ENCODE measurements at places on chromosomes 1 and 21.

DNA sequence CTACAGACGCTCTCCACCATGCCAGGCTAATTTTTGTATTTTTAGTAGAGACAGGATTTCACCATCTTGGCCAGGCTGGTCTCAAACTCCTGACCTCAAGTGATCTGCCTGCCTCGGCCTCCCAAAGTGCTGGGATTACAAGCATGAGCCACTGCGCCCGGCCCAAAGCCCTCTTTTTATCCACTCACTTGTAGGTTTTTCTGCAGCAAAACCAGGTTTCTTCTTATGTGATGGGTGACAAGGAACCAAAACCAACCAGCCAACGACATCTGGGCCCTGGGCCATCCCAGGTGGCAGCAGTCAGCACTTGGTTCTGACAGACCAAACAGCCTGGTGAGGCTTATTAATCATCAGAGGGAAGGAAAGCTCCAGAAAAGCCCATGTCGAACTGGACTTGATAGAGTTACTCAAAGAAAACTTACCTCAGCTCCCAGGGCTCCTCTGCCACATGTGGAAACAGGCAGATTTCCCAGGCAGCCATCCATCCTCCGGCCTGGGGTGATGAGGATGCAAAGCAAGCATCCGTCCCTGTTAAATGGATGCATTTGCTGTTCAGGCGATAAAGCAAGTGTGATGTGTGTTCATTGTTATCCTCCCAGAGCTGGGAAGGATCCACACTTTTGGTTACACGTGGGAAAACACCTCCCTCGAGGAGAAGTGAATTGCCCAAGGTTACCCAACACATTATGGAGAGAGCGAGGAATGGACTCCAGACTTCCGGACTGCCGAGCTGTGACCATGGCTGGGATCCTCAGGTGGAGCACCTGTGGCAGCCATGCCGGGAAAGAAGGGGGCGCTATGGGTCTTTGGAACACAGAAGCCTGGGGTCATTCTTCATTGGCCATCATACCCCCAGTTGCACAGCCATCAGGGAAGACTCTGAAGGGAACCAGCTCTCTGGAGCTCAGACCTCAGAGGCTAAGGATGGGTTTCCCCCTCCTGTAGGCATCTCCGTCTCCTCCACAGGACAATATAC is 118.8 kb downstream of the HUNK start:
- no peak for DNase-seq

DNA sequence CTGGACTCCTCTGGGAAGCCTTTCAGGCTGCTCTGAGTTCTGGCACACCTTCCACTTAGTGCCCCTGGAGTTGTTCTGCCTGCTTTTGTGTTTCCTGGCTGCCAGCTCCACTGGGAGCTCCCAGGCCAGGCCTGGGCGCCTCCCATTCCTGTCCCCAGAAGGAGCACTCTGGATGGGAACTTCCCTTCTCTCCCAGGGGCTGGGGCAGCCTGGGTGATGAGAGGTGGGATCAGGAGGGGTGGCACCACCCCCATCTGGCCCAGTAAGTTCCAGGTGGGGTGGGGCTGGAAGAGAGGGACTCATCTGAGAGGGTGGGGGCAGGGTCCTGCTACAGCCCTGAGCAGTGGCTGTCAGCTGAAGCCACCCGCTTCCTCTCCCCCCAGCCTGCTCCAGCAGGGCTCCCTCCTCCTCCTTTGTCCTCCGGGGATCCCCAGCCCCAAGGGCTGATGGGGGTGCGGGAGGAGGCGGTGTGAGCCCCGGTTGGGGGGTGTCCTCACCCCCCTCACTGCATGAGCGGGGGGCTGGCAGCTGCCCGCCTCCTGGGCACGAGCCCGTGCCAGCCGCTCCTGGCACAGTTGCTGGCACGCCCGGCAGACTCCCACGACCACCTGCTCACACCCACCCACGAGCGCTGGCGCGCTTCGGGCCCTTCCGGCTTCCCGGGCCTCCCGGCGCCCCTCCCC is 4.7 kb downstream of the FOXO6 start:
- no peak for DNase-seq

DNA sequence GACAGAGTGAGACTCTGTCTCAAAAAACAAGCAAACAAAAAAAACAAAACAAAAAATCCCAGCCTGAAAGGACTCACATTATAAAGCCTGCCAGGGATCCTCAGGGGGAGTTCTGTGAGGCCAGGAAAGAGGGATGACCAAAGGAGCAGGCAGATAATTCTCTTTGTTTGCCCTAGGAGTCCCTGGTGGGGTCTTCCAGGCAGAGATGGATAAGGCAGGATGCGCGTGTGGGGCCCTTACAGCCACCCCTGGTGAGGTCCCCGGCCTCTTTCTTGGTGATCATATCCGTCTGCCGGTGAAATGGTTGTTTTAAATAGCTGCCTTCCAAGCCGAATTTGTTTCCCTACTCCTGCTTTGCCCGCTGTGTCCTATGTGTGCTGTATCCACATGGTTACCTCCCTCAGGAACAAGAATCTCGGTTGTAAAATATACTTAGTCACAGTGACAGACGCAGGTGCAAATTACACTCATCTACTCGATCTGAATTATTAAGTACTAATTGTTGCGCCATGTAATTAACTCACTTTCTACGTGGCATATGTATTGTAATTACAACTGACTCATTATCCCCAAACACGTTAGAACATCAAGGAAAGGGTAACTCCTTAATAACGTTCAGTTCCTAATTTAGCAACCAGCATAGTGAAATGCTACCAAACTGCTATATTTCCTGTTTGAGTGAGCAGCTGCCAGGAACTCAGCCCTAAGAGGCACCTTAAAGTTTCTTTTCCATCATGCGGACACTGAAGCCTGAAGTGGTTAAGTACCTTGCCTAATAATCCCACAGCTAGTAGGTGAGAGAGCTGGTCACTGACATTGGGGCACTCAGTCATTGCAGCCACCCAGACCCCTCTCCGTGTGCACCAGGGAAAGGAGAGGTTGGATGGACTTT is 106.4 kb downstream of the ZSCAN20 start:
- no peak for DNase-seq

- no peak for DNase-seq
These were observed 861 bp upstream of the DRAXIN start for GRCh38 chr1:11690397-11691301.

GRCh38 chr1:14270821-14271220 is 327.7 kb upstream of the KAZN start:
- no peak for DNase-seq

GRCh38 chr1:192088496-192088895 is 69.8 kb upstream of the RGS18 start:
- DNase-seq = no peak

- DNase-seq = no peak
These were observed 585.7 kb upstream of the CAMK1G start for GRCh38 chr1:208997726-208998312.

DNA sequence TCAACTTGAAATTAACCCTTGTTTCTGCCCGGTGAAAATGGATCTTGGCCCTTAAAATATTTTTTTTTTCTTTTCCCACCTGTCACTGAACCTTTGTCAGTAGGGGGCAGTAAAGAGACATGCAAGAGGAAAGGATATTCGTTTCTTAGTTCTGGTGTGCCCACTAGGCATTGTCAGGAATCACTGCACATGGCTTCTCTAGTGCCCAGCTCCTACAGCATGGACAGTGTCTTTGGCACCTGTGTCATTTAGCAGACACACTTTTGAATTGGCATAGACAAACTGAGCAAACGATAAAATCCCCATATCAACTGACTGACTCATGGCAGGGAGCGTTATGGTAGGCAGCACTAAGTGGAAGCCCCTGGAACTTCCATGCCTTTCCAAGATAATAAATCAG is 1048.1 kb downstream of the BRINP3 start:
- DNase-seq = no peak

DNA sequence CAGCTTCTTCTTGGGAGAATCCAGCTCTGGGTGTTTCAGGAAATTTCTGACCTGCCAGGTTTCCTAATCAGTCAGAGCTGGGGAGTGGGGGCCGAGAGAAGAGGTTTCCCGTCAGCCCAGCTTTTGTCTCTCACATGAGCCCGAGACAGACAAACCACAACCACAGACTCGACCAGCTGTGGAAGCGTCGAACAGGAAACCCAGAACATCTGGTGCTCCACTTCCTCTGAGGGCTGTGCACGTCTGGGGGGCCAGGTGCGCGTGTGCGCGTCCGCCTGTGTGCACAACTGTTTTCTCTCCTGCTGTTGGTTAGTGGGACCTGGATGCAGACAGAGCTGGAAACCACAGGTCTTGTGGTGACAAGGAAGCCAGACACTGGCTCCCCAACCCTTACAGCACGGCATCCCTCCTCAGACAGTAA is 113.0 kb upstream of the SLC25A33 start:
- peak; percentile 63 for DNase-seq

- peak; percentile 22 for DNase-seq
These were observed 95.9 kb downstream of the KCNJ15 start for GRCh38 chr21:38352536-38353219.

DNA sequence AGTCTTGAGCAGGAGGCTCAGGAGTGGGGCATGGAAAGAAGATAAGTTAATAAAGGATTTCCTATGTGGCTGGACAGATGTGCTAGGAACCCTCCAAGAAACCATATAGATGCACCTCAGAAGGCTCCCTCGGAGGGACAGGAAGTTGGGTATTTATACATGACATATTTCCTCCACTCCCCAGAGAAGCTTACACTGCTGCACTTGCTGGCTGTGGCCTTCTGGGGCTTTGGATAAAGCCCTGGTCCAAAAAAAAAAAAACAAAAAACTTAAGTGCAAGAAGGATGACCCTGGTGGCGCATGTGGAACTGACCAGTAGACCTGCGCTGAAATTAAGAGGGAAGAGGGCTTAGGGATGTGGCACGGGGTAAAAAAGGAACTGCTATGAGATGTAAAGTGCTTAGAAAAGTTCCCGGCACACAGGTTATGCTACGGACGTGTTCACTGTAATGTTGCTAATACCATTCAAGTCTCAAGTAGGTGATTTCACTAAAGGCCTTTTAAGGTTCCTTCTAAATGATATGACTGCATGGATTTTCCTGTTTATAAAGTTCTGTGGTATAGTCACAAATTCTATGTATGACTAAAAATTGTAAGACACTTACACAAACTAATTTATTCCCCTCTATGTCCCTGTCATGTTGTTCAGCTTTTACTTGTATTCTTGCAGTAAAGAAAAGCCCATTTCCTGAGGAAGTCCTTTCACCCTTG is 253.6 kb downstream of the HMCN1 start:
- no peak for DNase-seq

- DNase-seq = no peak
These were observed 40.9 kb downstream of the RGS5 start for GRCh38 chr1:163161841-163162240.

DNA sequence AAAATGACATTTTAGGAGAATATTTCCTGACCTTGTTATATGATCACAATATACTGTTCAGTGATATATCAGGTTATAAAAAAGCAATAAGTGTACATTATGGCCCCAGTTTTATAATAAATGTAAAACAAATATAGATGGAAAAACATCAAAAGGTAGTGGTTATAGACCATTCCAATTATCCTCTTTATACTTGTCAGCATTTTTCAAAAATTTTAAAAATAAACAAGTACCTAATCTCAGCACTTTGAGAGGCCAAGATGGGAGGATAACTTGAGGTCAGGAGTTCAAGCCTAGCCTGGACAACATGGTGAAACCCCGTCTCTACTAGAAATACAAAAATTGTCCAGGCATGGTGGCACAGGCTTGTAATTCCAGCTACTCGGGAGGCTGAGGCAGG is 69.6 kb upstream of the B3GALNT2 start:
- no peak for DNase-seq

- DNase-seq = no peak
These were observed 123.2 kb downstream of the SMYD2 start for GRCh38 chr1:214404154-214404553.

- no peak for DNase-seq
These were observed 173.7 kb downstream of the CLEC20A start for GRCh38 chr1:178323067-178323466.

GRCh38 chr1:111469539-111469938 is 4.2 kb upstream of the C1orf162 start:
- no peak for DNase-seq

GRCh38 chr1:179930867-179931266 is 23.7 kb upstream of the CEP350 start:
- no peak for DNase-seq

DNA sequence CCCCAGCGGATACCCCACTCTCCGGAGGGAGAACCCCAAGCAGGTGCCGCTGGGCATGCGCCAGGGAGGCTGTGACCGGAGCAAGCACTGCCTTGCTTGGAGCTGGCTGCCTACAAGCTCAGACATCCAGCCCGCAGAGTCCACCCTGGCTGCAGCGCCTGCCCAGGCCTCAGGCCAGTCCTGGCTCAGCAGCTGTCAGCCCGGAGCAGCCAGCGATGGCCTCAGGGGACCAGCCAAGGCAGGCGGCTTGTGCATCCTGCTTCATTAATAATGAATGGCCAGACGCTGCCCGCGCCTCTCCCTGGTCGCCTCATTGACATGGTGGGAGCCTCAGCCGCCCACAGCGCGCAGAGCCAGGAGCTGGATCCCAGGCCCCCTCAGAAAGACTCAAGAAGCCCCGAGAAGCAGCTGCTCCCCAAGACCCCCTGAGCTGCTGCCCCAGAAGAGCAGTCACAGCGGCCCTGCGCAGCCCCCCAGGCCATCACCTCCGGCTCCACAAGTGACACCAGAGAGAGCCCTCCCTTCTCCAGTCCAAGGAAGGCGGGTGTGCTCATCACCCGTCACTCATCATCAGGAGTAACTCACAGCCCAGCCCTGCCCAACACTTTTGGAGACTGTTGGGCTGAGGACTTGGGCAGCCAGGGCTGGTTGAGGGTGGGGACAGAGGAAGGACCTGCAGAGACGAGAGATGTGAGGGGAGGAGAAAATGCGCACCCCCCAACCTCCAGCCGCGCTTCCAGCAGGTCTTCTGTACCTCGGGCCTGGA is 19.6 kb downstream of the KCNAB2 start:
- no peak for DNase-seq

- DNase-seq = no peak
These were observed 21.7 kb upstream of the ANKRD13C start for GRCh38 chr1:70376196-70376595.

DNA sequence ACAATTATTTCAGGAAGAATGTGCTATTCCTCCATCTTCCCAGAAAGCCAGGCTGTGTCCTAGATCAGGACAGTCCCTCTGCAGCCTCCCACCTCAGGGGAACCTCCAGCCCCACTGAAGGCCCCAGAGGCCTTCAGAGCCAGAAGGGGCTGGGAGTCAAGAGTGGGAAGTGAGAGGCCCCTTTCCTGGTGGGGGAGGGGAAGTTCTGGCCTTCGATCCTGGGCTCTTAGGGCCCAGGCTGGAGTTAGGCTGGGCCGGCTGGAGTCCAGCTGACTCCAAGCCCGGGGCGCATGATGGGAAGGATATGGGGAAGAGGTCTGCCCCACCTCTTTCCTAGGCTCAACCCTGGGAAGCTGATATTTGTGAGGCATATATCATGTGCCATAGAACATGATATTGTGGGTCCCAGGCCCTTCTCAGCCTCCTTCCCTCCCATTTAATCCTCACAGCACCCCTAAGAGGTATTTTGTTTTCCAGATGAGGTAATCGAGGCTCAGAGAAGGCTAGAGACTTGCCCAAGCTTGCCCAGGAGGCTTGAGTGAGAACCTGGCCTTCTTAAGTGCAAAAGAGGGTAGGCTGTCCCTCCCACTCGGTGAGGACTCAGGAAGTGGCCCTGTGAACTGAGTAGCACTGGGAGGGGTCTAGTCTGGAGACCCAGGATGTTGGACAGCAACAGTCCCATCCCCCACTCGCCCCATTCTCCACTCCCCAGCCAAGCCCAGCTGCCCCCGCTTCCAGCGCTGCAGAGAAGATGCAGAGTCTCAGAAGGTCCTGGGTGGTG is 18.6 kb upstream of the HSPG2 start:
- no peak for DNase-seq

- DNase-seq = no peak
These were observed 4.9 kb upstream of the CAPN2 start for GRCh38 chr1:223707256-223708000.

GRCh38 chr1:26863685-26864077 is 732 bp downstream of the SFN start:
- DNase-seq = no peak

- no peak for DNase-seq
These were observed 12.2 kb downstream of the OLFML2B start for GRCh38 chr1:162011337-162012012.

Measured in stimulated activated CD4-positive, alpha-beta T cell treated with anti-CD3 and anti-CD28 coated beads, Interleukin-15, amount 100 ng/mL, for 48 hours (primary cell).